ENCODE measurements at places on chromosomes 1 and 21.
A peak's percentile ranks its signal among the peaks of the same experiment; 100 is the strongest.

- DNase-seq: no peak
These were observed 187.7 kb upstream of the CACYBP start for GRCh38 chr1:174812016-174812415.

DNA sequence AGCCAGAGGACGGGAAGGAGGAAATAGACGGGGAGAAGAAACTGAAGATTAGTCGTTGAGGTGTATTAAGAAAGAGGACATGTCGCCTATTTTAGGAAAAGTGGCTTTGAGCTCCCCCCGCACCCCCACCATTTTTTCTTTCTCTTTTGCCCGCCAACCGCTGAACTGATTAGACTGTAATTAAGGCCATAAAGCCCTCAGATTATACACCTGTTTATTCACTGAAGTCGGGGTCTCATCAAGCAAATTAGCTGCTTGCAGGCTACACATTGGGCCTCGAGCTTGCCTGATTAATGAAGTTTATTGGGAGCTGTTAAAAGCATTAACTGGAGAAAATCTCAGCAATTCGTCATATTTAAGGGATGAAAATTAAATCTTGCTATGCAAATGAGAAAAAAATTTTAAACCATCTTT, 119.4 kb upstream of the RRP15 start:
- no peak for DNase-seq

GRCh38 chr1:7454895-7455784, 316.0 kb upstream of the VAMP3 start:
- DNase-seq: no peak

GRCh38 chr1:67733681-67734322, 48.8 kb downstream of the GADD45A start:
- no peak for DNase-seq

DNA sequence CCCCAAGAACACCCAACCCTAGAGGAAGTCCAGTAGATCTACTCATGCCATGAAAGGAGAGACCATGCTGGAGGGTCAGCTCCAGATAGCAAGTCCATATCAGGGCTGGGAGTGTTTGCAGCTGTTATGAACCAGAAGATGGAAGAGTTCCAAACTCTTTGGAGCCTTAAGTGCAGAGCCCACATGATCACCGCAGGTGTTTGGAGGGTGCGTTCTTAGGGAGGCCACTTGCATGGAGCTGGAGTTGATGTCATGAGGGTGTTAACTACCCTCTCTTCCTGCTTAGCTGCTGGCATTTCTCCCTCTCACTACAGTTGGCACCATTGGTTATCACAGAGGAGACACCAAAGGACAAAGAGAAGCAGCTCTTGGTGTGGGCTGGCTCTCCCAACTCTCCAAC, 616.9 kb downstream of the AJAP1 start:
- DNase-seq: no peak

- DNase-seq: peak; percentile 26
These were observed 1.1 kb downstream of the LRRC8C start for GRCh38 chr1:89633800-89634625.

DNA sequence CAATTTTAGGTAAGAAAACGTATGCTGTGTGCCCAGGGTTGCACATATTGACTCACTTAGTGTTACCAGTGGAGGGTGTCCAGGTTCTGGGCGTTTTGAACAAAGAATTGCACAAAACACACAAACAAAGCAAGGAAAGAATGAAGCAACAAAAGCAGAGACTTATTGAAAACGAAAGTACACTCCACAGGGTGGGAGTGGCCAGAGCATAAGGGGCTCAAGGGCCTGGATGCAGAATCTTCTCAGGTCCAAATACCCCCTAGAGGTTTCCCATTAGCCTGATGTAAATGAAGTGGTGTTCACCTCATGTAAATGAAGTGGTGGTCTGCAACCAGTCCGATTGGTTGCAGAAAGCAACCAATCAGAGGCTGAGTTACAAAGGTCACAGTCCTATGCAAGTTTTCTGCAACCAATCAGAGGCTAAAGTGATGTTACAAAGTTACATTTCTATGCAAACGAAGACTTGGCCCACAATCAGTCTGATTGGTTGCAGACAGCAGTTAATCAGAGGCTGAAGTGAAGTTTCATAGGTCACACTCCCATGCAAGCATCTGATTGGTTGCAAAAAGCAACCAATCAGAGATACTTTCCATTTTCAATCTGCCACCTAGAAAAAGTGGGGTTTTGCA, 228.3 kb downstream of the ST6GALNAC3 start:
- DNase-seq: no peak

DNA sequence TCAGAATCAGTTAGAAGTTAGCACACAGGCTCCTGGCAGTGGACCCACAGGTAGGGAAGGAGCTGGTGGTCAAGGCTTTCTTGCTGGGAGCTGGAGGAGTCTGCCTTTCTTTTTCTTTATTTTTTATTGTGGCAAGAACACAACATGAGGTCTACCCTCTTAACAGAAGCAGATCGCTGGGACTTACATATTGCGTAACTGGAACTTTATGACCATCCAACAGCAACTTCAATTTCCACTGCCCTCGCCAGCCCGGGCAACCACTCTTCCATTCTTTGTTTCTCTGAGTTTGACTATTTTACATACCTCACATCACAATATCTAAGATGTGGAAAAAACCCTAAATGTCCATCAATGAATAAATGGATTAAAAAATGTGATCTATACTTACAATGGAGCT, 147.8 kb upstream of the AJAP1 start:
- no peak for DNase-seq

- no peak for DNase-seq
These were observed 7.6 kb downstream of the TXNIP start for GRCh38 chr1:145988773-145989172.

DNA sequence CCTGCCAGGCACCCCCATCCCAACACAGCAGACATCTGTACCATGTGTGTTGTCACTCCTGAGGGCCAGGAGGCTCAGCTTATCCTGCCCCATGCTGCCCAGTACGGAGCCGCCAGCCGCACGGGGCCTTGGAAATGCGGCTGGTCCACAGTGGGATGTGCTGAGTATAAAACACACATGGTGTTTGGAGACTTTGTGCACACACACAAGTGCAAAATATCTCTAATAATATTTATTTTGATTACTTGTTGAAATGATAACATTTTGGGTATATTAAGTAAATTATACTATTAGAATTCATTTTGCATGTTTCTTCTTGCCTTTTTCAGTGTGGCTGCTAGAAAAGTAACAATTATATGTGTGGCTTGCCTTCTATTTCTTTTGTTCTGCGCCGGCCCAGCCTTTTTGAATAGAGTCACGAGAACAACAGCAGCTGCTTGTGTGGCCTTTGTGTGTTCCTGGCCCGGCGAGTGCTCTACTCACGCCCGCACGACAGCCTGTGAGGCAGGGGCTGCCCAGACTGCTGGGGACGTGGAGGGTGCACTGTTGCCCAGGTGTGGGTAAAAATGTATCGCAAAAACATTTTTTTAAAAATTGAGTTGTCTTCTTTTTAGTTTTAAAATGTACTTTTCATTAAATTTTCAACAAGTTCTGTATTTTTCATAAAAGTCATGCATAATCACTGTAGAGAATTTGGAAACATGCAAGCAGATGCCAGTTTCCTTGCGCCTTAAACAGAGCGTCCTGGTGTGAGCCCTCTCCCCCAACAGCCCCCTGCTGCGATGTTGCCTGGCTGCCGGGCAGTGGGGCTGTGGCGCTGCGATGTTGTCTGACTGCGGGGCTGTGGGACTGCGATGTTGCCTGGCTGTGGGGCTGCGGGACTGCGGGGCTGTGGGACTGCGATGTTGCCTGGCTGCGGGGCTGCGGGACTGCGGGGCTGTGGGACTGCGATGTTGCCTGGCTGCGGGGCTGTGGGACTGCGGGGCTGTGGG, 35.5 kb downstream of the COQ8A start:
- no peak for DNase-seq

DNA sequence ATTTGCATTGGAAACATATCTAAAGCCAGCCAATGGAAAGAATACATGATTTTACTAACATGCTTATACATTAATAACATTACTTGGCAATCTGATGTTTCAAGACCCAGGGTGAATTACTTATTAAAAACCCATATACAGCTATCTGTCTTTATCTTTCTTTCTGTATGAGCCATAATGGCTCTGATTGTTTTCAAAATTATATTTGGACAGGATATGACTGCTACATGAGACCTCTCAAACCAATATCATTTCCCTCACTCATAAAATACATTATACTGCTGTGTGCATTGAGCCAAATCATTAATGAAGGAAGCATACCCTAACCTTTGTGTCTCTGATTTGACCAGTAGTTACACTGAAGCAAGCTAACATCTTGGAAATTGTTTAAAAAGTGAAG, 205.9 kb upstream of the DPYD start:
- no peak for DNase-seq

DNA sequence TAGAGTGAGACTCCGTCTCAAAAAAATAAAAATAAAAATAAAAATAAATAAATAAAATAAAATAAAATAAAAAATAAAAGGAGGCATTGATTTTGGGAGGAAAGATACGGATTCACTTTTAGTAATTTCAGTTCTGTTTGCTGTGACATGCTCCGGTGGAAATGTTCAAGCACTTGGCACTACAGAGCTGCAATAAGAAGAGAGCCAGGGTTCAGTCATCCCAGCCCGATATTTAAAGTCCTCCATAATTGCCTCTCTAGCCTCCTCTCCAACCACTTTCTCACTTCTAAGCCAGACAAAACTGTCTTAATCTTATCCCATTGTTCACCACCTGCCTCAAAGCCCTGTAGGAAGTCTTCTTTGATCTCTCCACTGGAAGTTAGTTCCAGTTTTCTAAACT, 55.0 kb upstream of the MACF1 start:
- DNase-seq: no peak

GRCh38 chr1:214404154-214404553, 123.2 kb downstream of the SMYD2 start:
- DNase-seq: no peak

- DNase-seq: no peak
These were observed 57.2 kb upstream of the LRRN2 start for GRCh38 chr1:204742676-204743251.

DNA sequence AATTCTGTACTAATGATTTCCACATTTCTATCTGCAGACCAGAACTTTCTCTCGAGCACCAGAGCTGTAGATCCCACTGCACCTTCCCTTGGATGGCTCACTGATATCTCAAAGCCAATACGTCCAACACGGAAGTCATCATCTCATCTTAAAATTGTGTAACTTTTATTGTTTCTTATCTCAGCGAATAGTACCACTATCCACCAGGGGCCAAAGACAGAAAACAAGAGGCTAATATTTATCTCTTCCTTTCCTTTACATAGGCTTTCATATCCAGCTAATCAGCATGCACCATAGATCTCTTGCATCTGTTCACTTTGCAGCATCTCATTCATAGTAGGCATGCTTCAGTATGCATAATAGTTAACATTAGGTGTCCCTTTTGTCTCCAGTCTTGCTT, 303.6 kb downstream of the PTPRC start:
- no peak for DNase-seq

GRCh38 chr1:158283965-158284364, 5.8 kb upstream of the CD1C start:
- DNase-seq: no peak

GRCh38 chr1:201650623-201650933, 111.7 kb downstream of the NAV1 start:
- no peak for DNase-seq

DNA sequence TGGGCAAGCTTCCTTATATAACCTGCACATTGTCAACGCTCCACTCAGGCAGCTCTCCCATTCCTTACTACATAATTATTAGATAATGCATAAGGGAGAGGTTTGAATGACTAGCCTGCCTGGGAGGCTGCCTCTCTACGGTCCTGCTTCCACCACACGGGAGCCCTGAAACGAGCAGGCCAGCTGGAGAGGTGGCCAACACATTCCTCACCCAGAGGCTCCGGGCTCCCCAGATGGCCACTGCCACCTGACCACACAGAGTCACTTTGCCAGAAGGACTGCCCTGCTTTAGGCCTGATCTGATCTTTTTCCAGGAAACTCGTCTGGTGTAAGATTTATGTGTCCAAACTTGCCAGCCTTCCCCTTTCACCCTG, 27.9 kb downstream of the HIVEP3 start:
- DNase-seq: no peak

- DNase-seq: no peak
These were observed 37.6 kb upstream of the LDLRAP1 start for GRCh38 chr1:25505656-25506385.

GRCh38 chr21:16377120-16377658, 647.4 kb downstream of the USP25 start:
- DNase-seq: no peak

DNA sequence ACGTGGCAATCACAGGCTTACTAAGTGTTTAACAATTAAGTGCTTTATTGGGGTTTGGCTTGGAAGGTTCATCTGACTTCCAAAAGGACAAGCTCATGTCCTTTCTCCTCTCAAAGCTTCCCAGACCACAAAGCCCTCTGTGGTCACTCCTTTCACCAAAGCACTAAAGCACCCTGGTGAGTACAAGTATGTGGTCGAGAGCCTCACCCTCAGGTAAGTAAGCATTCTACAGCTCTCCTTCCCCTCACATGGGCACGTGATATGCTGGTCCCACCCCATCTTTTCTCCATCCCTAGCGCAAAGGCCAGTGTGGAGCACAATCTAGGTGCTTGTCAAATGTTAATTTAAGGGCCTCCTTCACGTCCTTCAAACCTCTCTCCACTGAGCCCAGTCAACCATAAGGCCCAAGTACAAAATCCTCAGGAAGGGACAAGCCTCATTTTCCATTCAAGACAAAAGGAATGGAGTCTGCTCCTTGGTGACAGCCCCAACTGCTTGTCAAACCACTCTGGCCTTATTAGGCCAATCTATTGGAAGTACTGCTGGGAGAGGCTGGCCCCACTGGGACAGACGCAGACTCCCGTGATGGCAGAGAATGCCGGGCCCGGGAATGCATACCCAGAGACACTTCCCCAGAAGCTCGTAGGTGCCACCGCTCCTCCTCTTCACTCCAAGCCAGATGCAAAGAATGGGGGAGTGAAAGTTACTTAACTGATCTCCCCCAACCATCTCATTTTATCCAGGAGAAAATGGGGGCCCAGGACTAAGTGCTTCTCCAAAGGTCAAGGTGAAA, 7.8 kb downstream of the STMN1 start:
- DNase-seq: no peak

DNA sequence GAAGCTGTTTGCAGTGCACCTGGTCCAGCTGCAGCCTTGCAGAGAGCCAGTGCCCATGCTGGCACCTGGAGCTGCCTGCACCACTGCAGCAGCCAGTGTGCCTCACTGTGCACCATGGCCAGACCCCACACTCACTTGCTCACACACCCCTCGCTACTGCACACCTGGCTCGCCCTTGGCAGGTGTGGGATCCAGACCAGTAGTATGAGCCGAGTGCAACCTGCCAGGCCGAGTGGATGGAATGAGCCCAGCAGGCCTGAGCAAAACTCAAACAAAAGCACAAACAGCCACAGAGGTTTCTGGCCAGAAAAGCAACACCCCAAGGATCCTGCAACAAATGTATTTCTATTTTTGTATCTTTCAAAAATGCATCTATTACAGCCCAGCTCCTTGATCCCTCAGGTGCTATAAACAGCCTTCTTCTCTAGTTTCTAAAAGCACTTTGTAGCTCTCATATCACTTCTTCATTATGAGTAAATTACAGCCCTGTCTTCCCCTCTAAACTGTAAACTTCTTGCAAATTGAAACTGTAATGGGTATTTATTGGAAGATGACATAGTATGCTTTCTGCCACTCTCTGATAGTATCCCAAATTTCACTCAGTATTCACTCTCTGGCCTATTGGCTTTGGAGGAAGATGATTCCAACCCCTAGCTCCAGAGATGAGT, 72.2 kb upstream of the LPGAT1 start:
- no peak for DNase-seq

GRCh38 chr1:64111787-64112186, 91.6 kb upstream of the UBE2U start:
- no peak for DNase-seq

GRCh38 chr21:35427320-35428000, 378.4 kb upstream of the RUNX1 start:
- DNase-seq: no peak

- DNase-seq: no peak
These were observed 43.6 kb downstream of the GNB1 start for GRCh38 chr1:1847061-1847850.

Data from HS-27A (cell line).